ENCODE measurements at places on chromosomes 11 and 22.

- peaks cover 4% of the 10 kb centered on the region for H3K27me3 ChIP-seq
- no peak overlapping the region for H3K27ac ChIP-seq
- H3K4me3 ChIP-seq, result no peak overlapping the region
- no peaks in the 10 kb centered on the region for H3K36me3 ChIP-seq
- H3K4me1 ChIP-seq, result no peaks in the 10 kb centered on the region
Measured at GRCh38 chr11:92909214-92909613, 60.2 kb upstream of the MTNR1B start.

DNA sequence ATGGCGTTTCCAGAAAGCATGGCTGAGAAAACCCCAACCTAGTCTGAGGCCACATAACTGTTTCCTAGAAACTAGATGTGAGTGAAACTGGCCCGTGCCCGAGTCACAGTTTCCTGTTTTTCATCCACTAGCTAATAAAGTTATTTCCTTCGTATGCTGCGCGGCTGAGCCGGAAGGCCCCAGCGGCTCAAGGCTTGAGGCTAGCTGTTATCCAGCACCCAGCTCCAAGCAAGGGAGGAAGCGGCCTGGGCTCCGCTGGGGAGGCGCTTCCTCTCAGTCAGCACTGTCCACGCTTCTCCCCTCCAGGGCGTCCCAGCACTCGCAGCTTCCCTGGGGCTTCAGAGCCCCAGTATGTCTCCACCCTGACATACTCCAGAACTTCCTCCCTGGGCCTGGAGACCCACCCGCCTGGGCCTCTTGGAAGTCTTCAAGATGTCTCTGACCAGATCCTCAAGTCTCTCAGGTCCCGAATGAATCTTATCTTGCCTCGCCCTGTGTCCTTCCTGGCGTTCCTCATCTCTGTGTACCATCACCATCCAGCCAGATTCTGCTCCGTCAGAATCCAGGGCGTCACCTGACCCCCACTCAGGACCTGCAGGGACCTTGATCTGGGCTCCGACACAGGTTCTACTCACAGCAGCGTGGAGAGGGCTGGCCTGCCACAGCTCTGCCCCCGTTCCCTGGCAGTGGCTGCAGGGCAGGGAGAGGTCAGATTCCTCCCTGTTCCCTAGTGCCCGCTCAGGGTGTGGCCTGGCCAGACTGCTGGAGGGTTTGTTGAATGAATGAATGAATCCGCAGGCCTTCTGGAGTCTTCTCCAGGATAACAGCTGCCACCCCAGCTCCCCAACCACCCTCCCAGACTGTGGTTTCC lies 81.9 kb downstream of the LRRC32 start:
- DNase-seq, result no peak
- H3K27ac ChIP-seq, result no peak overlapping the region
- no peaks in the 10 kb centered on the region for H3K36me3 ChIP-seq

DNA sequence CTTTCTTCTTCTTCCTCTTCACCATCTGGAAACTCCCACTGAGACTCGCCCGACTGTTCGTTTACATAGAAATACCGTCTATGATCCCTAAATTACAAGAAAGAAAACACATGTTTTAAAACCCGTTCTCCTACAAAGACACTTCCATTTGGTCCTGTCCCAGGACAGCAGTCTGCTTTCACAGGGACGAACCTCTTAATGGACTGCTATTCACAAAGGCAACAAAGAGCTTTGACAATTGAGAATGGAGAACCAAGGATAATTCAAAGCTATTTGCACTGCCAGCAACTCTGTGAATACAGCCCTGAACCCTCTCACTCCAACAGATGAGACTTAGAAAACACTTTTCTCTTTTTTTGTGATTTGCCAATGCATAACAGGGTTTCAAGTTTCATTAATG lies 16.3 kb upstream of the AGBL2 start:
- H3K4me1 ChIP-seq, result no peaks in the 10 kb centered on the region
- no peaks in the 10 kb centered on the region for H3K27me3 ChIP-seq
- H3K36me3 ChIP-seq, result peaks cover 23% of the 10 kb centered on the region

- H3K27ac ChIP-seq, result peak overlapping the region; percentile 72
- no peak overlapping the region for H3K4me3 ChIP-seq
- H3K4me1 ChIP-seq, result peaks cover 22% of the 10 kb centered on the region
- no peak for DNase-seq
- H3K27me3 ChIP-seq, result no peaks in the 10 kb centered on the region
Measured at GRCh38 chr11:72786305-72787215, 7.3 kb downstream of the STARD10 start.

DNA sequence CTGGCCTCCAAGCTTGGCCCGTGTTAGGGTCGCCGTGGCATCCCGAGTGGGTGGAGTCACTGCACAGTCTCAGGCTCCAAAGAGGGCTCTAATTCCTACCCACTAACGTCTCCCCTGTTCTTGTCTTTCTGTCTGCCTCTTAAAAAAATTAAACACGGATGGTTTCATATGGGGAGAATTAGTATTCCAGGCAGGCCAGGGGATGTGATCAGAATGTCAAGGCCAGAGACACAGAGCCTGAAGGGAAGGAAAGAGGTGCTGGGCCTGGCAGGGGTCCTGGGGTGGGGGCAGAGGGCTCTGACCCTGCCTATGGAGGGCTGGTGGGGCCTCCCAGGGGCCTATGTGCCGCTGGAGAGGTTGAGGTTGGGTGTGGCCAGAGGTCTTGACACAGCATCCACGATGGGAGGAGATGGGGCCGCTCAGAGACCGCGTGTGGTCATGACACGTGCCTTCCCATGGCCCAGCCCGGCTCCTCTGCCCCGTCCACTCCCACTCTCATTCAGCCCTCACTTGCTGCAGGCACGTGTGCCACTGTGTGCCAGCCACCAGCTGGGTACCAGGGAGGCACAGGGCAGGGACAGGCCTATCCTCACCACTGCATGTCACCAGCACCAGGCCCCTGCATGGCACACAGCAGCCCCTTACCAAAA lies 56.5 kb downstream of the FLRT1 start:
- peaks cover 3% of the 10 kb centered on the region for H3K4me1 ChIP-seq
- H3K4me3 ChIP-seq, result no peak overlapping the region
- DNase-seq, result no peak
- H3K27me3 ChIP-seq, result peaks cover 7% of the 10 kb centered on the region

DNA sequence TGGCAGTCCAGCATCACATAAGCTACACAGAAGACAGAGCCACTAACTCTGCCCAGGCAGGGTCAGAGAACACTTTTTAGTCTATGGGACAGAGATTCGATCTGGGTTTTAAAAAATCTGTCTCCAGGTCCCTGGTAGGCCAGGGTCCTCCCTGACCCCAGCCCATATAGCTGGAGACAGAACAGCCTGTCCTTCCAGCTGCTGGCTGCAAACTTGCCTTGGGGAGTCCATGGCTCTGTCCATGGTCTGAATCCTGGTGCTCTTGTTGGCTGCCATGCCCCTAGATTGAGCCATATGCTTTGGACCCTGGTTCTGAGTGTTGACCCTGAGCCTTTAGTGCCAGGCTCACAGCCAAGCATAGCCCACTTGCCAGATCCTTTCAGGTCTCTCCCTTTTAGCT lies 13.3 kb upstream of the LIPT2 start:
- no peak for DNase-seq
- H3K27ac ChIP-seq, result no peak overlapping the region
- no peak overlapping the region for H3K4me3 ChIP-seq
- H3K27me3 ChIP-seq, result peaks cover 3% of the 10 kb centered on the region
- H3K36me3 ChIP-seq, result no peaks in the 10 kb centered on the region
- H3K4me1 ChIP-seq, result no peaks in the 10 kb centered on the region
